ENCODE measurements at places on chromosomes 2 and 18.
A peak's percentile ranks its signal among the peaks of the same experiment; 100 is the strongest.

GRCh38 chr18:25289001-25289631 is 62.9 kb downstream of the ZNF521 start:
- no peak for DNase-seq

DNA sequence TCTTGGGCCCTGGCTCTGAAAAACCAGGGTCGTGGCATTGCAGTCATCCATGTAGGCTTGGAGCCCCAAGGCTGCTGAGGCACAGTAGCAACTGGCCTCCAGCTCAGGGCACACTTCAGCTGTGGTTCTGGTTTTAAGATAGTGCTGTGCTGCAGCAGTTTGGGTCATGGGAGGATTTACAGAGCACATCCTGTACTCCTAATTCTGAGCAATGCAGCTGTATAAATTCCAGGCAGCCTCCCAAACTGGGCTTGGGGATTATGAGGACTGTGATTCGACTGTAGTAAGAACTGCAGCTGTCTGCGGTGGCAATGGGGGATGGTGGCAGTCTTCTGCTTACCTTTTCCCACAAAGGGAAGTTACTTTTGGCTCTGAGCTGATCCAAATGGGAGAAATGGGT is 536.3 kb upstream of the GCFC2 start:
- DNase-seq, result no peak

DNA sequence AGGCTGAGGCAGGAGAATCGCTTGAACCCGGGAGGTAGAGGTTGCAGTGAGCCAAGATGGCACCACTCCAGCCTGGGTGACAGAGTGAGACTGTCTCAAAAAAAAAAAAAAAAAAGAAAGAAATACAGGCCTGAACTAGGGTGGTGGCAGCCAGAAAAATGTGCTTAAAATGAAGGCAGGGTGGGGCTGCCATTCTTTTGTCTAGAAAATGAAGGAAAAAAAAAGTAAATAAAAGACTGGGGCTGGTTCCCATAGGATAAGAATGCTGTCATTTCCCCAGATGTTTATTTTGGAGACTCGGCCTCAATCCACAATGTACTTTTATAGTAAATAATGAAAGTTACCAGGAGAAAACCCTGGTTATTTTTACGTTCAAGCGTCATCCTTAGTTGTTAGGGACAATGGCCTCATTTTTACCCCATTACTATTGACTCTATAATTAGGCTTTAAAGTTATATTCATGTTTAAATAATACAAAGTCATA is 58.9 kb downstream of the ATP8B1 start:
- no peak for DNase-seq

GRCh38 chr18:37383036-37383785 is 182.4 kb downstream of the CELF4 start:
- no peak for DNase-seq

- DNase-seq, result no peak
These were observed 130.0 kb upstream of the CTDP1 start for GRCh38 chr18:79549638-79550000.

GRCh38 chr2:239975665-239976064 is 49.5 kb downstream of the NDUFA10 start:
- no peak for DNase-seq

GRCh38 chr2:217218269-217219163 is 358.7 kb upstream of the TNP1 start:
- peak; percentile 7 for DNase-seq

DNA sequence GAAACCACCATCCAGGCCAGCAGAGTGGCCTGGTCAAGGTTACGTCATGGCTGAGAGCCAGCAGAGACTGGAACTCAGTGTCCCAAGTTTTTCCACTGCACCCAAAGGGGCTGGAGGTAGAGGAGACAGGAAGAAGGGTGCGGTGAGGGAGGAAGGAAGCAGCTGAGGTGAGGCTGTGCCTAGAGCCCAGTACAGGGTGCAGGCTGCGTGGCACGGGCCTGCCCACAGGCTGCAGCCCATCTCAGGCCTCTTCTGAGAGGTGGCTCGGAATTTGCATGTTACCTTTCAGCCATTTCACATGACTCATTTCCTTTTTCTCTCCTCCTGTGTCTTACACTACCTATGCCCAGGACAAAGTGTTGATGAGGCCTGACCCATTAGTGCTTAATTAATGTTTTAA is 13.7 kb upstream of the MGAT4A start:
- DNase-seq, result no peak

DNA sequence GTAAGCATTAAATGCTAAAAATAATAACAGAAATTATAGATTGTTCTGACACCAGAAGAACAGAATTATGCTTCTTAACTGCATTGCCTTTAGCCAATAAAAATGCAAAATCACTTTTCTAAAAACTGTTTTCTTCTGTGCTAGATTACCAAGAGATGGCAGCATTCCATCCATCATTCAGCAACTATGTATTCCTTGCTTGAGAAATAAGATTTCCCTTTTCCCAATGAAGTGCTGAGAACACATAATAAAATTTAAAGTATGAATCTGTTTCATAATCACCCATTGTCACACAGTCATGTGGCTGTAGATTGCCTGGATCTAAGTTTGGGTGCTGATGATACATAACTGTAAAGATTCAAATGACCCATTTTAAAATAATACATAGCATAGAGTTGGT is 504.2 kb downstream of the TDRD15 start:
- no peak for DNase-seq

DNA sequence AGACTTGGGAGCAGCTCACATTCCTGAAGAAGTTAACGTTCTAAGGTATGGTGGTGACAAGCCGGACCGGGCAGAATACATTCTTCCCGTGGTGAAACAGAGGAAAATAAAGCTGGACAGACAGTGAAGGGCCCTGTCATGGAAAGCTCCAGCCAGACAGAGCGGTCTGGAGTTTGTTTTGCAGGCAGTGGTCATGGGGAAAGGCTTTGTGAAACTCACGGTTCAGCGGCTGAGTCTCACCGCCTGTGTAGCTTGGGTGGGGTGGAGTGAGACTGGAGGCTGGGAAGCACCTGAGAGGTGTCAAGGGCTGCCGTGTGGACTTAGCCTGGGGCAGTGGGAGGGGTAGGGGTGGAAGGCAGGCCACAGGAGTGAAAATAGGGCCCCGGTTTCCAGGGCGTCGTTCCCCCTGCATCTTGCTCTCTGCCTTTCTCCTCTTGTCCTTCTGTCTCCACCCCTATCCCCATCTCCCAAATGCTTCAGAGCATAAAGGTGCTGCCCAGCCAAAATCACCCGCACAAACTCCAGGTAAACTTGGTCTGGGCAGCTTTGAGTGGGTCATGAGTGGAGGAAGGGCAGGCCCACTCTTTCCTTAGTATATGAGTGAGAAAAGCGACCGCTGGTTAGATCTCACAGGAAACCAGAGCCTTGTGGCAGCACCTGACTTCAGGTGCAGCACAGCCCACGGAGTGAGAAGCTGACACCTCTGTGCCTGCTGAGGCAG is 11.4 kb upstream of the SLC20A1 start:
- DNase-seq, result no peak

DNA sequence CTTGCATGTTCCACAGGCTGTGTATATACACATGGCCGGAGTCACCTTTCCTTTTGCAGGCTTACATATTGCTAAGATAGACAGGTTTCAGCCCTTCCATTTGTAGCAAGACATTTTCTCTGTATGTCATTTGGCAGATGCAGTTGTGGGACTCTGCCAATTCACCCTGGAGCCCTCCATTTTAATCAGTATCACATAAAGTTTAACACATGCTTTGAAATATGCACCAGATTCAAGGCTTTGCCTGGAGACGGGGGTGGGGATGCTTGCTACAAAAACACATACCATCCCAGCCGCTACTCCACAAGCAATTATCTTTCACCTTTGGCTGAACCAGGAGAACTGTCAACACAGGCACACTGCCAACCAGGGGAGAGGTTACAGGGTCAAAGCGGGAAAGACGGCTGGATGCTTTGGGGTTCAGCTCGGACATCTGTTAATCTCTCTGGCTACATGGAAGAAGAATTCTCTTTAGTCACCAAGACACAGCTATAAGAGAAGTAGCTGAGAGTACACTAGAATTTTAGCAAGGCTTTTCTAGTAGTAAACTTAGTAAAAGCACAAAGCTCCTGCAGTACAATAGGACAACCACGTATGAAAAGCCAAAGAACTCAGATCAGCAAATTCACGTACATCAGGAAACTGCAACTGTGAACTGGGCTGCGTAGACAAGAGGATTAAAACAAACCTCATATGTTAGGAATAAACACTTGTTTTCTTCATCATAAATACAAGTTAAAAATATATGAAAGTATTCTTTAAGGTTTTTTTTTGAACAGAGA is 130.9 kb downstream of the EXOC6B start:
- DNase-seq, result no peak

DNA sequence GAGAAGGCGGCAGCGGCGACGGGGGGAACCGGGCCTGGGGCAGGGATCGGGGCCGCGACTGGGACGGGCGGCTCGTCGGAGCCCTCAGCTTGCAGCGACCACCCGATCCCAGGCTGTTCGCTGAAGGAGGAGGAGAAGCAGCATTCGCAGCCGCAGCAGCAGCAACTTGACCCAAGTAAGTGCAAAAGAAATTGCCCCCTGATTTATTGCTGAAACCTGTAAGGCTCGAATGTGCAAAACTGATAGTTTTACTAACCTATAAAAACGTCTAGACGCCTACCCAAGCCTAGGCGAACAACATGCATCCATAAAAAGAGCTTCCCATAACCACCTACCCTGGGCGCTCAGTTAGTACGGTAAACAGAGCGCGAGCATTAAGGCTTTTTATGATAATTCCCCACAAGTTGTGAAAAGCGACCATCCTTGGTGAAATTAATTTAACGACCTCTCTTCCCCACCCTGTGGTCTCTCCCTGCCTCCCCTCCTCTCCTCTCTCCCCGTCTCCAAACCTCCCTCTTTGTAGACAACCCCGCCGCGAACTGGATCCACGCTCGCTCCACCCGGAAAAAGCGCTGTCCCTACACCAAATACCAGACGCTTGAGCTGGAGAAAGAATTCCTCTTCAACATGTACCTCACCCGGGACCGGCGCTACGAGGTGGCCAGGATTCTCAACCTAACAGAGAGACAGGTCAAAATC is 1.0 kb downstream of the HOXD9 start:
- no peak for DNase-seq

- DNase-seq, result no peak
These were observed 274.7 kb upstream of the SIX2 start for GRCh38 chr2:45283764-45284620.

- no peak for DNase-seq
These were observed 75.3 kb downstream of the ARHGEF4 start for GRCh38 chr2:130911996-130912395.

DNA sequence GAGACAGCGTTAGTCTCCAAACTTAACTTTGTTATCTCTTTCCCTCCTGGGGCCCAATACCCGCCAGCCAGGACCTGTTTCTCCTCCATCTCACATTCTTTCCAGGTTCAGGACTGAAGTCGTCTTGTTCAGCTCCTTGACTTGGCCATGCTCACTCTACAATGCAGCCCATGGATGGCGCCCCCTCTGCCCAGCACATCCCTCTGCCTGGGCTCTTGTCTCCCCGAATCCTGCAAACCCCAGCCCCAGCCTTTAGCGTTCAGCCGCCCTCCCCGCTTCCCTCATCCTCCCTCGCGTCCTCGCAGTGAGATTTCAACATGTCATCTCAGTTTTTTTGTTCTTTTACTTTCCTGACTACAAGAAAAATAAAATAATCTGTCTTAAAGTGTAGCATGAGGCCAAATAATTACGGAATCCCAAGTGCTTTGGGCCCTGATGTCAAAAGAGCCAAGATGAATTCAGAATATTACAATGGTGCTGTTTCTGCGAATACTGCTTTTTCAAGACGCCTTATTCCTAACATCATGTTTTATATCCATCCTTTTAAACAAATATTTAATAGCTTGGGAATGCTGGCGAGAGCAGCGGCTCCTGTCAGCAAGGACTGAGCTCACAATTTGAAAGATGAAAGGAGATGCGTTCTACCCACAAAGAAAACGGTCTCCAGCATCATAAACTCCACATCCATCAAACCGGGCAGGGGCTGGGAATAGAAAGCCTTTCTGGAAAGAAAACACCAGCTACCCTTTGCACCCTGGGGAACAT is 1.0 kb downstream of the FAM178B start:
- DNase-seq, result no peak

GRCh38 chr2:197308996-197309690 is 1.4 kb downstream of the ANKRD44 start:
- no peak for DNase-seq

DNA sequence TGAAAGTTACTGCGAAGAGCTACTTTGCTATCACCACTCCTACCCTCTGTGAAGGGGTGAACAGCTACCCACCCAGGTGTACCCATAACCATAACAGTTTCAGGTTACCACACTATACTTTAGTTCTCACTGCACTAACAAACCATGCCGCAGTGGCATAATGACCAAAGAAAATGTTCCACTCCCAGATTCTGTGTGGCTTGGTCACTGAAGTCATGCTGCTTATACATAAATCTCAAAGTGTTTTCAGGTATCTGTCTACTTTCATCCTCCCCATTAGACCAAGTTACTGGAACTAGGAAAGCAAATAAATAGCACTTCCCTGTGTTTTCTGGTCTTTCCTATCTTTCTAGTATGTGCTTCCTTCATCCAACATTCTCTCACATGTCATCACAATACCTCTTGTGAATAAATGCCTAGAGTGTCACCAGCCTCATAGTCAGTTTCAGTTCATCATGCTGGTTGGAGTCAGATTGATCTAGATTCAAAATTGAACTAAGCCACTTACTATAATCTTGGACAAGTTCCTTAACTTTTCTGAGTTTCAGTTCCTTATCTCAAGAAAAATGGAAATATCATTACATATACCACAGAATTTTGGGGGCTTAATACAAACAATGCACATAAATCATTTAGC is 293.6 kb downstream of the FSIP2 start:
- DNase-seq, result no peak

DNA sequence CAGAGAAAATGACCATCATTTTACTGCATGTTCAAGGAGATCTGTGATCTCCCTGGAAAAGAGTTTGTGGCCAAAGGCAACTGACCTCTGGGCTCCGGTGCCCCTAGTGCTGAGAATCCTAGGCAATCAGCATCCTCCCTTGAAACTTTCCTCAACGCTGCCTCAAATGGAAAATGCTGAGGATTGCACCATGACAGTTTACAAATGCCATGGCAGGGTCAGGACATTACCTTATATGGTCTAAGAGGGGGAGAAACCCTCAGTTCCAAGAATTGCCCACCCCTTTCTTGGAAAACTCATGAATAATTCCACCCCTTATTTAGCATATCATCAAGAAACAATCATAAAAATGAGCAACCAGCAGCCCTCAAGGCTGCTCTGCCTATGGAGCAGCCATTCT is 48.3 kb downstream of the ALPK2 start:
- no peak for DNase-seq

Measured in activated CD4-positive, alpha-beta T cell treated with anti-CD3 and anti-CD28 coated beads, Interleukin-10, Interleukin-2, amounts not matched to agents 100 ng/mL and 50 ng/mL, durations not matched to agents 16 hours and 8 hours (primary cell).